ENCODE measurements at places on chromosomes 3 and 15. TPM values are rescaled to one million over a fixed set of nuclear protein-coding genes. Genes with fewer than 3 reads are reported as not detected.

GOLGA6L7 gene
- not detected for total RNA-seq

IL17RD gene
- total RNA-seq = 10.7 TPM

LRRIQ4 gene
- total RNA-seq = 0.38 TPM

GRCh38 chr3:141261472-141262307 is 30.1 kb downstream of the PXYLP1 start:
- no peak for DNase-seq

GRCh38 chr15:39555885-39556284 is 25.0 kb upstream of the THBS1 start:
- no peak for DNase-seq

GRCh38 chr3:48301020-48301799 is 32.3 kb downstream of the SPINK8 start:
- DNase-seq = peak; percentile 93

GRCh38 chr3:153927107-153927506 is 194.1 kb upstream of the ARHGEF26 start:
- no peak for DNase-seq

DNA sequence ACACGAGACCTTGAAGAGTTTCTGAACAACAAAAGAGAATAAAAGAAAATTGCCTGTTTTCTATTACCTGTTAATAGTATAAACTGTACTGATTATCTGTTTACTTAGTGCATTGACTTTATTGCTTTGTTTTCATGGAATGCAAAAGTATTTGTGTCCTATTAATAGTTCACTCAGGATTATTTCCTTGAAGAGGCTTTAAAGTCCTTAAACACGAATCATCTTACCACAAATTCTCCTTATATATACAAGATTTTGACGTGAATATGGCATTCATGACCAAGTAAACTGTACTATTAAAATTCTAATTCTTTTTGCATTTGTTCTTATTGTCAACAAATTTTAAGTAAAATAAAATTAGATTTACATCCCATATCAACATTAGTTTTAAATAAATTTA is 513.0 kb downstream of the NTRK3 start:
- DNase-seq = no peak

DNA sequence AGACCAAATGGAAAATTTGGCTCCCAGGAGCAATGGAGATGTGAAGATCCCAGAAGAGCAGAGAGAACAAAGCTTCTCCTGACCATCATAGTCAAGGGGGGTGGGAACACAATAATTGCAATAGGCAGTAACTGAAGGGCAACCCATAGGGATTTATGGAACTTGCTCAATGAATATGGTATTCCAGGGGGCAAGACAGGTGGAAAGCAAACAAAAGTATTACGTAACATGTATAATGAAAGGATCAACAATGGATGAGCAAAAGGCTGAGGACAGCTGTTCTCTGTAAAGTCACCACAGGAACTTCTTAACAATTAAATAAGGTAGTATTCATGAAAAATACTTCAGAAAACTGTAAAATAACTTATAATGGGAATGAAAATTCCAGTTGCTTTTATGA is 226.1 kb downstream of the PCCB start:
- DNase-seq = no peak

DNA sequence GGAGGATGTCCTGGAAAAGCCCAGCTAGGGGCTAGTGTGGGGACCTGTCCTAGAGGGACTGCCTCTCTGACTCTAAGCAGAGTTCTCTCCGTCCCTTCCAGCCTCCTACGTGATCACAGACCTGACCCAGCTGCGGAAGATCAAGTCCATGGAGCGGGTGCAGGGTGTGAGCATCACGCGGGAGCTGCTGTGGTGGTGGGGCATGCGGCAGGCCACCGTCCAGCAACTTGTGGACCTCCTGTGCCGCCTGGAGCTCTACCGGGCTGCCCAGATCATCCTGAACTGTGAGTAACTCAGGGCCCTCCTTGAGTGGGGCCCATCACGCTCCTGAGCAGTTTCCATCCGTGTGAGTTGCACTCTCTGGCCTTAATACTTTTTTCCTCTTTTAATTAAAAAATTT is 13.0 kb downstream of the IRAK2 start:
- no peak for DNase-seq
